Stimulated activated CD8-positive, alpha-beta memory T cell treated with anti-CD3 and anti-CD28 coated beads, Interleukin-7, amount 100 ng/mL, for 1 hour (primary cell): ENCODE measurements at places on chromosomes 3 and 15.

- DNase-seq, result no peak
Observed at GRCh38 chr3:186432189-186432588, 70.2 kb upstream of the DGKG start.

- DNase-seq, result no peak
Observed at GRCh38 chr3:122258757-122259371, 66.2 kb upstream of the CSTA start.

DNA sequence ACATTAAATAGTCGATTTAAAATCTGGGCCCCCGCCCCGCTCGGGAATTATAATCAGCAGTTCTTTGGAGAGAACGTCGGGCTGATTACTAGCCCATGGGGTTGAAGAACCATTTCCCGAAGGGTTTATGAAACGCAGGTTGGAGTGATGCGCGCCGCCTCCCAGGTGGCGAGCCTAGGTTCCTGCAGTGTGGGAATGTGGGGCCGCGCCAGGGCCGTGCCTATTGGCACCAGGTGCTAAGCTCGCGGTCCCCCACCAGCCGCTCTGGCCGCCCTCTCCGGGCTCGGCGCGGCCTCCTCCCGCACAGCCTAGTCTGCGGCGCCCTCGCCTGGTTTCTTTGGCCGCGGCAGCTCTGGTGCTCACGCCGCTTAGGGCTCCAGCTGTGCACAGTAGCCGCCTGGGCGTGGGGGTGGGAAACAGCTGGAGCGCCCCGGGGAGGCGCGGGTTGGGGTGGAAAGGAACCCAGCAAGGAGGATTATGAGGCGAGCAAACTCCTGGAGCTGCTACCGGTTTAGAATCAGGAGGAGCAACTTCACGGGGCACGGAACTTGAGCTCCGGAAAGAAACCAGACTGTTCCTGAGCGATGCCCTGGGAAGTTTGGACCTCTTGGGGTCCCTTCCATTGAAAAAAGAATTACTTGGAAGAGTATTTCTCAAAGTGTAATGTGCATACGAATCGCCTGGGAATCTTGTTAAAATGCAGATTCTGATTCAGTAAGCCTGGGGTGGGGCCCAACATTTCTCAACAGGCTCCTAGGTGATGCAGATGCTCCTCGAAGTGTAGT is 5.6 kb upstream of the MECOM start:
- DNase-seq, result no peak

DNA sequence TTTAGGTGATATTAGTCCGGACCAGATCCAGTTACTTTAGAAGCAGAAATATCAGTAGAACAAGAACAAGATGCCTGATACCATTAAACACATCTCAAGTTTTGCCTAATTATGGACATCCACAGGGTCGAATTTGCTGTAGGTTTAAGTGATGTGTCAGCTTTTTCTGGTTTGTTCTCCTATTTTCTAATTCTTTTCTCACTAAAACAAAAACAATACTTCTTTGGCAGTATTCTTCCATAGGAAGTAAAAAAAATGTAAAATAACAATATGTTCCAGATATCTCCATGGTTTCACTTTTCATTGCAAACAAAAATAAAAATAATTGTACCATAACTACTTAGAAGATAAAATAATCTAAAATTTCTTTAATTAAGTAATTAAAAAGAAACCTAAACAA is 265.7 kb downstream of the SHOX2 start:
- no peak for DNase-seq

DNA sequence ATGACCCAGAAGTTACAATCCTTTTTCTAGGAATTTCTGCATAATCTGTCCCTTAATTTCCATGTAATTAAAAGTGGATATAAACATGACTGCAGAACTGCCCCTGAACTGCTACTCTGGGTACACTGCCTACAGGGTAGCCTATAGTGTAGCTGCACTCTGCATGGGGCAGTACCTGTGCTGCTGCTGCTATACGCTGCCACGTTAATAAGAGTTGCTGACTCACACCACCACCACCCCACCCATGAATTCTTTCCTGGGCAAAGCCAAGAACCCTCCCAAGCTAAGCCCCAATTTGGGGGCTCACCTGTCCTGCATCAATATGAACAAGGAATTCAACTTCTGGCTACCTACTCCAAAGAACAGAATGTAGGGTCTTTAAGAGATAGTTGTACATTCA is 13.9 kb downstream of the HDGFL3 start:
- no peak for DNase-seq

GRCh38 chr3:52005571-52005986 is 9.9 kb upstream of the RPL29 start:
- DNase-seq, result no peak

DNA sequence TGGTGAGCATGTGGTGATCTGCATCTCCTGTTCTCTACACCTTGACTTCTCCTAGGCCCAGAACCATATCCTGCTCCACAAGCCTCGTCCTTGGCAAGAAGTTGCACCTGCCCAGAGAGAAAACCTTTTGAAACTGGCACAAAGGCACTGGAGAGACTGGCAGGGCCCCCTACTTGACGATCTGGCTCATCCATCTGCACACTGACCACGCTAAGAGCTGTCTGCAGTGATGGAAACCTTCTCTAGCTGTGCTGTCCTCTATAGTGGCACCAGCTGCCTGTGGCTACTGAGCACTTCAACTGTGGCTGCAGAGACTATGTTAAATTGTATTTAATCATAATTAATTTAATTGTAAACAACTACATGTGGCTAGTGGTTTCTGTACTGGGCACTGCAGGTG is 26.2 kb upstream of the SRP14 start:
- DNase-seq, result no peak

GRCh38 chr3:196941729-196942225 is 551 bp downstream of the NCBP2 start:
- DNase-seq, result peak; percentile 32

DNA sequence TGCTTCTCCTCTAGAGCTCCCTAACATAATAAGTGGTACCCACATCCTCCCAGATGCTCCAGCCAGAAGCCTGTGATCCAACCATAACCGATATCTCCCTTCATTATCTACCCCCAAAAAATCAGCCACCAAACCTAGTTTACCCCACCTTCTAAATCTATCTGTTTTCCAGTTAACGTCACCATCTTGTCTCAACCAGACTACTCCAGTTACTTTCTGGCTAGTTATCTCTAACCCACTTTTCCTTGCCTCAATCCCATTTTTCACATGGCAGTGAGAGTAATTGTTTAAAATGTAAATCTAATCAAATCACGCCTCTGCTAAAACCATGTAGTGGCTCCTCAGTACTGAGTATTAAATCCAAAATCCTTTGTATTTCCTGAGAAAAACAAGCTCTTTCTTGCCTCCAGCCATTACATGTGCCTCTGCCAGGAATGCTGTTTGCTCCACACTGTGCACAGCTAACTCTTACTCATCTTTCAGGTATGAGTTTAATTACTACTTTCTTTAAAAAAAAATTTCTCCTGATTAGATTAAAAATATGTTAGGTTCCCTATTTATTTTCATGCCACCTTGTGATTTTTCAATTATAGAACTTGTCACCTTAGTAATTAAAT is 15.4 kb downstream of the CCDC54 start:
- DNase-seq, result no peak

DNA sequence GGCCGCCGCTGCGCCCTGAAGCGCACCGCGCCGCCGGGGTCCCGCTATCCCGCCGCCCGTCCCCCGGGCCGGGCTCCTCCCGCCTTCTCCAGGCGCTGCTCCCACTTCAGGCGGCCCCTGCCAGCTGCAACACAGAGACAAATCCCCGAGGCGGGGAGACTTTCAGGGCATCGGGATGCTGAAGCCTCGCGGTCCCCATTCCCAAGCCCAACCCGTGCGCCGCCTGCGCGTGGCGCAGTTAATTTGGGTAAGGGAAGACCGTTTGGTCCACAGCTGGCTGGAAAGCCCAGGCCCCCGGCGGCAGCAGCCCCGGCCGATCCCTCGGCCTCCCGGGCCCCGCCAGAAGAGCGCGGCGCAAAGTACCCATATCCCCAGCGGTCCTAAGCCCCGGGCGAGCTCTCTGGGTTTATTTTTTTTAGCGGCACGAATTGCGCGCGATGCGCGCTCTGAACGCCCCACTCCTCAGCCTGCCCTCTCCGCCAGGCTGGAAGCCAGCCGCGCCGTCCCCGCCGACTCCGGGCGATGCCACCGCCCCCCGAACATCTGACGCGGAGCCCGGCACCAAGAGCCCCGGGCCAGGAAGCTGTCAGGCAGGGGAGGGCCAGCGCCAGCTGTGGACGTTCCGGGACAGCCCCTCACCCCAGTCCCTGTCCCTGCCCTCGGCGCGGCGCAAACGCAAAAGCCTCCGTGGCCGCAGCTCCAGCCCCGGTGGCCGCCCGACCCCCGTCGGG is 517 bp downstream of the FBN1 start:
- no peak for DNase-seq

DNA sequence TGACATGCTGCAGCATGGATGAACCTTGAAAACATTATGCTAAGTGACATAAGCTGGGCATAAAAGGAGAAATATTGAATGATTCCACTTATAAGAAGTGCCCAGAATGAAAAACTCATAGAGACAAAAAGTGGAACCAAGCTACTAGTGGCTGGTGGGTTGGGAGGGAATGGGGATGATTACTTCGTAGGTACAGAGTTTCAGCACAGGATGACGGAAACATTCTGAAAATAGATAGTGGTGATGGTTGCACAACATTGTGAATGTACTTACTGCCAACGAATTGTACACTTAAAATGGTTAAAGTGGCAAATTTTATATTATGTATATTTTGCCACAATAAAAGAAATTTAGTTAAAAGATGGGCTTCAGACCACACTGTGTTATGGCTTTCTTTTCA is 93.6 kb downstream of the RPLP1 start:
- no peak for DNase-seq

GRCh38 chr3:185813205-185813604 is 11.6 kb downstream of the IGF2BP2 start:
- DNase-seq, result no peak

DNA sequence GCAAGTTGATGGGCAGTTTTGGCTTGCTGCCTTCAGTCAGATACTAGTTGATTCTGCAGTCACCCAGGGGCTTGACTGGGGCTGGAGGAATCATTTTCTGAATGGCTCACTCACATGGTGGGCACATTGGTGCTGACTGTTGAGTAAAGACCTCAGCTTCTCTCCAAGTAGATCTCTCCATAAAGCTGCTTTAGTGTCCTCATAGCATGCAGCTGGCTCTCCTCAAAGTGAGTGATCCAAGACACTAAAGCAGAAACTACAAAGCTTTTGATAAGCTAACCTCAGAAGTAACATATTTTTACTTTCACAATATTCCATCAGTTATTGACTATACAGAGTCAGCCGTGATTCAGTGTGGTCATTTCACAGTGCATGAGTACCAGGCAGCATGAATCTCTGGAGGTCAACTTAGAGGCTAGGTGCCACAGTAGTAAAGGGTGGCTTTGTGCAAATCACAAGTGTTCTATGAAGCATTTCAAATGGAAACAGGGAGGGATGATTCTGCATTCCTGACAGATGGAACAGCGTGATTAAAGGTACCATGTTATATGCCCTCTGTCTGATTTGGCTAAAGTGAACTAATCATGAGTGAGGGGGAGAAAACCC is 24.3 kb upstream of the ATP8B4 start:
- DNase-seq, result no peak

GRCh38 chr3:53169832-53170324 is 8.9 kb downstream of the PRKCD start:
- no peak for DNase-seq

DNA sequence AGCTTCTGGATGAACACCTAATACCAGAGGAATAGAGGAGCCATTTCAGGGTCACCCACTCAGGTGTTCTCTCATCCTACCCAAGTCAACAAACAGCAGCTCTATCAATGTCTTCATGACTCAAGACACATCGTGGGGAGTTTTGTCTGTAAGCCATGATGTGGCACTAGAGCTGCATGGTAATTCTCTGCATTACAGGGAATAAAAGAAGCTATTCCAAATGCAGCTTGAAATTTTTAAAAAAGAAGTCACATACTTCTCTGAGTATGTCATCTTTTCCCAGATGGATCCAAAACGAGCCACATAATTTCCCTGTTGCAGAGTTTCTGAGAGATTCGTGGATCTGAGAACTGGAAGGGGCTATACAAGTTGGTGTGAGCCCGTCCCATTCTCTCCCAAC is 6.1 kb upstream of the THSD4 start:
- no peak for DNase-seq

- no peak for DNase-seq
Observed at GRCh38 chr15:80110920-80111319, 41.9 kb upstream of the FAH start.

GRCh38 chr15:72155003-72155621 is 36.9 kb downstream of the SENP8 start:
- DNase-seq, result no peak
